ENCODE measurements at places on chromosomes 3 and 15. TPM values are rescaled to one million over a fixed set of nuclear protein-coding genes. Genes with fewer than 3 reads are reported as not detected.

PRSS50 gene
- total RNA-seq: not detected

PAK6 gene
- total RNA-seq: 4.7 TPM

BAHD1 gene
- total RNA-seq: 39.9 TPM

DNA sequence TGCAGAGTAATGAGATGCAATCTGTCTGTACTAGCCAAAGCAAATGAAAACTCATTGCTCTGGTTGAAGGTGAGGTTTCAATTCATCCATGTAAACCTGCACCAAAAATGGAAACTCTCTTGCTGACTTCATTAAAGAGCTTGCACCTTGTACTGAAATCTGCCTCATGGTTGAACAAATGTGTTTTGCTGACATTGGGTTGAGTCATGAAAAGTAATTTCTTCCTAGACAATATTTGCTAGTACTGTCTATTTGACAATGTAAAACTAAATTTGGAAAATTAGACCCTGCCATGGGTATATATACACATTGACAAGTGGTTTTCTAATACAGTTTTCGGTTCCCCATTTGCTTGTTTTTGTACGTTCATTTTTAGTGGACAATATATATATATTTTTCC, 33.3 kb downstream of the RYR3 start:
- DNase-seq: no peak

- no peak for DNase-seq
Measured at GRCh38 chr15:70629735-70630273, 133.6 kb downstream of the UACA start.

- DNase-seq: no peak
Measured at GRCh38 chr3:78322780-78323179, 1282.9 kb downstream of the ROBO2 start.

GRCh38 chr3:114274929-114275328, 18.9 kb upstream of the TIGIT start:
- DNase-seq: no peak

GRCh38 chr3:67447393-67447792, 207.0 kb downstream of the SUCLG2 start:
- no peak for DNase-seq

GRCh38 chr3:57292897-57293526, 527 bp upstream of the ASB14 start:
- no peak for DNase-seq

DNA sequence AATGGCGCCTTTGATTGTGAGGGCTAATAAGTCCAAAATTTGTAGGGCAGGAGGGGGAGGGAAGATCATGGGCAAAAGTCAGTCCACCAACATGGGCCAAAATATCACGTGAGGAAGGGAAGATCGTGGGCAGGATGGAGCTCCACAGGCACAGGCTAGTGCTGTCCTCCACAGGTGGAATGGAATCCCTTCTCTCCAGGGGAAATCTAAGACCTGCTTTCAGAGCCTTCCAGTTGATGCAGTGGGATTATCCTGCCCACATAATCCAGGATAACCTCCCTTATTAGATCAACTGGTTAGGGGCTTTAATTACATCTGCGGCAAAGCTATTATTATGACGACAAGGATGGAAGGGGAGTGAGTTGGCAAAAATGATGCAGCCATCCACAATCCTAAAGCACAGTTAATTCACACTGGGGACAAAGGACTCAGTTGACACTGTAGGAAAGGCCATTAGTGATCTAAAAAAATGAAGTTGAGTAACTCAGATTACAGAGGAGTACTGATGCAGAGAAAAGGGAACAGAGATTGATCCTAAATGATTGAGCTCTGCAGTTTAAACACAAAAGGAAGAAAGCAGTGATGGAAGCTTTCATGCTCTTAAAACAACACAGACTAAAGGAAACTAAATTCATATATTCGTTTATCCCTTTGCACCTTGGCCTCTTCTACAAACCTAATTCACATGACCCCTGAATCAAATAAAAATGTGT, 159.8 kb downstream of the AKAP13 start:
- no peak for DNase-seq

DNA sequence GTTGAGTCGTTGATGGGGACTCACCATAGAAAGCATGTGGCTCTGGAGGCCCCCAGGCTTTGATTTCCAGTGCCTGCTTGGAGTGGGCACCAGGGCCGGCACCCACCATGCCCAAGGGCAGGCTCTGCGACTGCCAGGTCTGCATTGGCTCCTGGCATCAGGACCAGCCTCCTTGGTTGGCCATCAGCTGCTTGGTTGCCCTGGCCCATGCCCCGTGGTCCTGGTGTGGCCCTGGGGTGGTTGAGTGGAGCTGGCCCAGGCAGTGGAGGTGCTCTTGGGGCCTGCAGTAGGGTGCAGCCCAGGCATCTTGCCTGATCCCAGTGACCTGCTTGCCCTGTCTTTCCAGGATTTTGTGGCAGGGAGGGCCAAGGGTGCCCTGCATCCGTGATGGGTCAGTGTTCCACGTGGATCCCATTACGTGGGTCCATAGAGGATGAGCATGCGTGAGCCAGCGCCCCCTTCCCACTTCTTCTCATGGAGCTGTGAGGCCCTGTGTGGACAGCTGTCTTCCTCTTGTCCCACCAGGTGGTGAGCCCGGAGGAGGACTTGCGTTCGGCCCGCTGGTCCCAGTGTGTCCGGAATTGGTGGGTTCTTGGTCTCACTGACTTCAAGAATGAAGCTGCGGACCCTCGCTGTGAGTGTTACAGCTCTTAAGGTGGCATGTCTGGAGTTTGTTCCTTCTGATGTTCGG, 187.0 kb downstream of the UBE3A start:
- peak; percentile 38 for DNase-seq

DNA sequence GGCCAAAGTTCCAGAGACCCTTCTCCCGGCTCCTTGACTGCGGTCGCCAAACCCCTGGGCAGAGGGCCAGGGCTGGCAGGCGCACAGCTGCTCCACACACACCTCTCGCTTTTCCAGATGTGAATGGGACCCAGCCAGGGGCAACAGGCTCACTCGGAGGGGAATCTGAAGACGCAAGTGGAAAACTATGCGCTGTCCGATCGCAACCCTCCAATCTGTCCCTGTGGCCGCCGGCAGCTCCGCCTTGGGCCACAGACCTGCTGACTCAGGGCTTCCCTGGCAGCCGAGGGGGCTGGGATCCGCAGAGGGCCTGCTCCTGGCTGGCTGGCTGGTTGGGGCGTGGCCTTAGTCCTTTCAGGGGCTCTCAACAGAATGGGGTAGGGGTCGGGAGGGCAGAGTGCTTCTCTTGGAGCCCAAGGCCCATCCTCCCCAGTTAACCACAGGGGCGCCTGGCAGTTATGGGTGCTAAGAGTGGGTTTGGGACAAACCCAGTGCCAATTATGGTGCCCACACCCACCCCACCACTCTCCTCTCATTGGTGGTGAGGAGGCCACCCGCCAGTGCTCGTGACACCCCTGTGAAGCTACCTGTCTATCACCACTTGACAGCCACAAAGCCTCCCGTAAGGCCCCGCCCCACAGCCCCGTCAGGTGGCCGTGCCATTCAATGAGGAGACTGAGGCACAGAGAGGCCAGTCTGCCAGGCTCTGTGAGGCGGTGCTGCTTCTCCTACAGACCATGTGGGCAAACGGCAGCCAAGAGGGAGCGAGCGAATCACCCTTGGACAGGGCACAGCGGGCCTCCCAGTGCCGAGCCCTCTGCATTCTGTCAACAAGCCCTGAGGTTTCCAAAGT, 53.8 kb downstream of the IQSEC1 start:
- peak; percentile 53 for DNase-seq

Data from Peyer's patch (tissue), 4 donors.